ENCODE measurements at places on chromosomes 1 and 21. TPM values are rescaled to one million over a fixed set of nuclear protein-coding genes. Genes with fewer than 3 reads are reported as not detected.

The OR2T11 gene
- not detected for total RNA-seq

The SLAMF9 gene
- total RNA-seq = not detected

The RIT1 gene
- total RNA-seq = 37.4 TPM

The PTAFR gene
- total RNA-seq = 3.5 TPM

The NMNAT2 gene
- total RNA-seq = 51.0 TPM

The DTL gene
- 5.5 TPM for total RNA-seq

The CRB1 gene
- 39.7 TPM for total RNA-seq

The GABRD gene
- total RNA-seq = 1.2 TPM

The SPRR5 gene
- not detected for total RNA-seq

The TLR5 gene
- total RNA-seq = 1.8 TPM

The KIRREL1 gene
- 21.2 TPM for total RNA-seq

The PGLYRP4 gene
- not detected for total RNA-seq

The TFF1 gene
- total RNA-seq = not detected

The OR2G3 gene
- not detected for total RNA-seq

The CFAP74 gene
- total RNA-seq = 1.8 TPM

The FAM72D gene
- total RNA-seq = 0.92 TPM

The LIN28A gene
- not detected for total RNA-seq

The MATN1 gene
- 0.46 TPM for total RNA-seq

The TRPM2 gene
- total RNA-seq = 9.2 TPM

The SPRR3 gene
- total RNA-seq = not detected
